ENCODE measurements at places on chromosomes 4 and X.

DNA sequence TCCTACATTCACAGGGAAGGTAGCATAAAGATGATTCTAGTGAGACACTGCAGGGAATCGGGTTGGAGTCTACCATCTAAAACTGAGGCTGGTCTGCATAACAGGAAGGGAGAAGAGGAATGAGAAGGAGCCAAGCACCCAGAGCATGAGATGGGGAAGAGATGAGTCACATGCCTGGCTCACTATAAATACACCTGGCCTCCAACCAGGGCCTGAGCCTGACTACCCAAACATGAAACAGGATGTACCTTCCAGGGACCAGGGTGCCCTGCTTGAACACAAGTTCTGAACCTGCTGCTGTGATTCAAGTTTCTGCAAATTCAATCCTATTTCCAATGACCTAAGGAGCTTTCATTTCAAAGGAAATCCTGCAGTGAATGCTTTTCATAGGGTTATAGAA, 24.9 kb downstream of the CD99L2 start:
- DNase-seq: no peak

- DNase-seq: no peak
Measured at GRCh38 chr4:4349867-4350266, 37.0 kb upstream of the NSG1 start.

GRCh38 chrX:15601932-15602331, 1.2 kb upstream of the ACE2 start:
- no peak for DNase-seq

DNA sequence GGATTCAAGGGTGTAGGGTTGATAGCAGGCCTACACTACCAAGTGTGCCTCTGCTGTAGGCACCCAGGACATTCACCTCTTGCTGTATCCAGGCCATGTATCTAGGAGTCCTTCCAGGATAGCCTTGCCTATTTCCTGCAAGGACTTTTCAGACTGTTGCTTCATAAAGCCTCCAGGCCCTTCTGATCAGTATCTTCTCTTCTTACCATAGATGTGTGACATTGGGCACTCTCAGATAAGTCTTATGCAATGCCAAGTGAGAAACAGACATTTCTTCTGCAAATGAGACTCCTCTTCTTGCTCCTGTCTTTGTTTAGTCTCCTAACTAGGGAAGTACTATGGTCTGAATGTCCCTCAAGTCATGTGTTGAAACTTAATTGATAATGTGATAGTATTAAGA, 386.8 kb downstream of the ANKRD50 start:
- DNase-seq: no peak

DNA sequence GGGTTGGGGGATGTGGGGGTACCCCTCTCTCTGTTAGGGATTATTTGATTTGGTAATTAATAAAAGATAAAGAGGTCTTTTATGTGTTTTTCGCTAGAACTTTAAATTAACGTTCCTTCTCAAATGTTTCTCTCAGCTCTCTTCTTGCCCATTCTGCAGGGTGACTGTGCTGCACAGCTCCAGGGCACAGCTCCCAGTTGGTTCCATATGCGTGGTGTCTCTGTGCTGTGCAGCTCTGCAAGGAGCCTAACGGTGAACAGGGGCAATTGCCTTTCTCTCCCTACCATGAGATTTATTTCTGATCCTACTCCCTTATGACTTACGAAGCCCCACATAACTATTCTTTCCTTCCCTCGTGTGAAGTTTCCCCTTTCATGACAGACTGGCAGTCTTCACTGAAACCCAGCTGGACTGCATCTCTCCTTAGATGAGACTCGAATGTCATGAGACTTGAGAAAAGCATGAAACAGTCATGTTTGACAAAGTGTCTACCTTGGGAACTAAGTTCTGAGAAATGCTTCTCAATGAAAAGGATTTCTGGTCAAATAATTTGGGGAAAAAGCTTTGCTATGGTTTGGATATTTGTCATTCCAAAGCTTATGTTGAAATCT, 50.2 kb upstream of the SPRY1 start:
- DNase-seq: no peak

DNA sequence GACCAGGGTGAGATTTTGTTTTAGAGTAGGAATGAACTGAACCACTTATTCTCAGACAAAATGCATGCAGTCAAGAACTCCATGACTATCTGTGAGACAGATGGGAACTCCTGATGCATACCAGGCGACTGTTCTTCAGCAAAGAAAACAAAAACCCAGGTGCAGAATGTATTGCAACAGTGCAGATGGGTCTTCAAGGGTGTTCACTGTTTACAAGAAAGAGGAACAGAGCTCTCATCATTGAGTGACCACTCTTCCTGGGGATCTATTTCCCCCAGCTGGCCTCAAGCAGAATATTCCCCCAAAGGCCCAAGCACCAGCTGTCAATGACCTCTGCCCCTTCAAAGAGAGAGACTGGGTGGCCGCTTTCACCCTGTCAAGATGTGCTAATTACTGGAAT, 39.7 kb upstream of the BMP3 start:
- no peak for DNase-seq

GRCh38 chr4:67934628-67935027, 28.7 kb downstream of the TMPRSS11A start:
- DNase-seq: no peak

GRCh38 chr4:55358668-55359067, 12.6 kb downstream of the SRD5A3 start:
- no peak for DNase-seq

DNA sequence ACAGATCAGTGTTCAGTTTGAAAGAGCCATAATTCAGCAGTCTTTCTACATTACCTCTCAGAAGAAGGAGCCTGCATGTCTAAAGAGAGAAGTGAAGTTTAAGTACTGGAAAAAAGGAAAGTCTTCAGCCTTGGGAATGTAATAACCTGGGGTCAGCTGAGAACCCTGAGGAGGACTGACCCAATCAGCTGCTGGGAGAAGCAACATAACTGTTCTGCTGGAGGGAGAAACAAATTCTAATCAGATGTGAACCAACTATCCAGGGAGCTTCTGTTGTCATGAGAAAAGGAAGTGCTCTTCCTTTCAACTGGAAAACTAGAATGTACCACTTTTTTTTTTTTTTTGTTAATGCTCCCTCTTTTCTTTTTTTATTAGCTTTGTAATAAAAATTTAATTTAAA, 64.5 kb upstream of the PDE5A start:
- DNase-seq: no peak
